Caki2 (cell line): ENCODE measurements at places on chromosomes 1 and 21.

GRCh38 chr21:45499970-45500577 is 42.2 kb downstream of the SLC19A1 start:
- no peak for DNase-seq

- no peak for DNase-seq
Observed at GRCh38 chr1:79815115-79815514, 808.6 kb upstream of the ADGRL4 start.

- no peak for DNase-seq
Observed at GRCh38 chr1:235951661-235952060, 85.0 kb upstream of the LYST start.

DNA sequence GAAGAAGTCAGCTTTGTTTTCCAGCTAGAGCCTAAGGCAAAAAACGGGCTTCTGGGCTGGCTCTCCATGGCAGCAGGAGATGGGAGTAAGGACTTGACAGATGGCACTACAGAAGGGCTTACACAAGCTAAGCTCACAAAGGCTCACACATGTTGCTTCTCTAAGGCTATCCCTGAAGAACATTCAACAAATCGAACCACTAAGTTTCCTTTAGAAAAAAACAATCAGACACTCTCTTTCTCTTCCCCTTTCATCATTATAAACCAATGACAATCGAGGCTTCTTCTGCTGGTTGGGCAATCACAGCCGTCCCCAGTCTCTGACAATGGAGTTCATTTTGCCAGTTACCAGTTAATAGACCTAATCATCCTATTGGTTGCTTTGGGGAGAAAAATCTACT is 40.5 kb downstream of the TRIT1 start:
- DNase-seq = no peak

DNA sequence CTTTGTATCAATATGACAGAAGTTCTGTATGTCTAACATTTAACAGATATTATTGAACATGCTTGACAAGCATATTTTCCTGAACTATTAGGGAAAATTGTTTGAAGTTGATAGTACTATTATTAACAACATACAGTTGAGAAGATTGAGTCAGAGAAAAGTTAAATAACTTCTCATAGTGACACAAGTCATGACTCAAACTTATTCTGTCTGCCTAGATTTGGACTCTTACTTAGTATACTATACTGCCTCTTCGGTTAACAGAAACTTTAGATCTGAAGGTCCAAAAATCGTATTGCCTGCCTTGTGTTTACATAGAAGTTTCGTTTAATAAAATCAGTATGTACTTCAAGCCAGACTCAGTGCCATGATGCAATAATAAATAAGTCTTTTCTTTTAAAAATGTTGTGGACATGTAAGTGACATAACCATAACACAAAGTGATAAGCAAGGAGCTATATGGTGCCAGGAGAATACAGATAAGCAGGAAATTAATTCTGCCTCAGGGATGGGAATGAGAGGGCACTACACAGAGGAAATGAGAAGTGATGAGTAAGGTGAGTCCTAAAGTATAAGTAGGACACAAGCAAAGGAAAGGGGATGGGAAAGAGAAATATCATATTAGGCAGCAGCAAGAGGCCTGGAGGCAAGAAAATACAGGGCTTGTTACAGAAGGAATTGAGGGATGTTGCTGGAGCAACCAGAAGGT is 48.1 kb downstream of the LHX9 start:
- no peak for DNase-seq

- no peak for DNase-seq
Observed at GRCh38 chr21:38683222-38683621, 122.5 kb upstream of the ETS2 start.
